ENCODE measurements at places on chromosomes 4 and X.

DNA sequence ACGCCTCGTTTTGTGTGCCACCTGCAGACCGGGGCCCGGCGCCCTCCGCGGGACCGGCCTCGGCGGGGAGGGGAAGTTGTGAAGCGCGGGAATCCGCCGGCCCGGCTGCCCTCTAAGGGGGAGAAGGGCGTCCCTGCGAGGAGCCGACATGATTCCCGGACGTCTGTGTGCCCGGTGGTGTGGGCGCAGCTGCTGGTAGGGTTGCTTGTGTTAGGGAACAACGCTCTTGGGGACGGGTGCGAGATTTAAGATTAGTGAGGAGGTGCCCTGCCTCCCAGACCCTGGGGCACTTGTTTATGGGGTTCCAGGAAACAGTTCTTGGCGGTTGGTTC is 627 bp downstream of the CDKN2AIP start:
- no peak for DNase-seq

DNA sequence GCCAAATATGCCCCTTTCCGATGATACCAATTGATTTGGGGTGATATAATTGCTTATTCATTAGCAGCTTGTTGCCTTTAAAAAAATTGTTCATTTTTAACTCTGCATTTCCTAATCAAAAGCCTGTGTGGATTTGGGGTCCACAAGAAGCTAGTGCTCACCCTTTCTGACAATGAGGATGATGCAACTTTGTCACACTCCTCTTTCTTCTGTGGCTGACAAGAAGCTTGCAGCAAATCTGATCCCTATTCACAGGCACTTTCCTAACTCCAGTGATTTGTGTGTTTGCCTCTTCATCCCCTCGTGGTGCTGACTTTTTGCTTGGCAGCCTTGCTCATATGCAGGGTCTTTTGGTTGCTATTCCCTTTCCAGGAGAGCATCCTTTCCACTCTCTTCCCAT is 182.7 kb upstream of the LDB2 start:
- no peak for DNase-seq

DNA sequence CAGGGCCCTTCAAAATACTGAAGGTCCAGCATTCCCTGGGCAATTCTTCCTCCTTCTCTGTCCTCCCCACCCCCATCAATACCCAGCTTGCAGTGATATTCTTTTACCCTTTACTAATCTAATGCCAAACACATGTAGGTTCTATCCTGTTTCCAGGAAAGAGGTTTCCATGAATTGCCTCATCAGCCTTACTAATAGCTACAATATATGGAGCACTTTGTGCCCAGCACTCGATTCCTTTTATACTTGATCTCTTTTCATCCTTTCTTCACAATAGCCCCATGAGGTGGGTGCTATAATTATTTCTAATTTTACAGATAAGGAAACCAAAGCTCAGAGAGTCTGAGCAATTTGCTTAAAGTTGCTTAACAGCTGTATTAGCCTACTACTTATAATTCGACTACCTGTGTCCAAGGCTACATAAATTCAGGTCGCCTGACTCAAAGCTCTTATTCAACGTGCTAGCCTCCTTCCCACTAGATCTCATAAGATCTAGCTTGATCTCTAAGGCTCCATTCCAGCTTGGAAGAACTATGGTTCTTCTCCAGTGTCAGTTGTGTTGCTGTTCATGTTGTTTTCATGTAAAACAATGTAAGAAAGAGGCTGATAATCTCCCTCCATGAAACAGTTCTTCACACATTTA is 229.6 kb upstream of the PGRMC2 start:
- no peak for DNase-seq

DNA sequence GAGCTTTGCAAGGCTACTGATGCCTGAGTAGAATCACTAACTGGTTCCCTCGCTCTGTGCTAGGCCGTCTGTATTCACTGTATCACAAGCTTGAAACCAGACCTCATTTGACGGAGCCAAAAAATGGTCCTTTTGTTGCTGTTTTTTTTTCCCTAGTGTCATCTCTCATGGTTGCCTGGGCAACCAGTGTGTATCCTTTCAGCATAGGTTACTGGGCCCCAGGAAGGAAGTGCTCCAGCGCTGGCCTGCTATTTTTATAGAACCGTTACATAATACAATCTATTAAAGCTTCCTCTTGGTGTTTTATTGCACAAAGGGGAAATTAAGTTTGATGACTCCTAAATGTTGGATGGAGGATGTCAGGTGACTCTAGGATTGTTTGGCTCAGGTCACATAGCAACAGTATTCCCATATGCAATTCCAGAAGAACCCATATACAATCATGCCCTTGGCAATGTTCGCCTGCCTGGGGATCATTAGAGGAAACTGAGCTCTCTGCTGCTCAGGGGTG is 220.4 kb downstream of the SPRY1 start:
- peak; percentile 45 for DNase-seq

DNA sequence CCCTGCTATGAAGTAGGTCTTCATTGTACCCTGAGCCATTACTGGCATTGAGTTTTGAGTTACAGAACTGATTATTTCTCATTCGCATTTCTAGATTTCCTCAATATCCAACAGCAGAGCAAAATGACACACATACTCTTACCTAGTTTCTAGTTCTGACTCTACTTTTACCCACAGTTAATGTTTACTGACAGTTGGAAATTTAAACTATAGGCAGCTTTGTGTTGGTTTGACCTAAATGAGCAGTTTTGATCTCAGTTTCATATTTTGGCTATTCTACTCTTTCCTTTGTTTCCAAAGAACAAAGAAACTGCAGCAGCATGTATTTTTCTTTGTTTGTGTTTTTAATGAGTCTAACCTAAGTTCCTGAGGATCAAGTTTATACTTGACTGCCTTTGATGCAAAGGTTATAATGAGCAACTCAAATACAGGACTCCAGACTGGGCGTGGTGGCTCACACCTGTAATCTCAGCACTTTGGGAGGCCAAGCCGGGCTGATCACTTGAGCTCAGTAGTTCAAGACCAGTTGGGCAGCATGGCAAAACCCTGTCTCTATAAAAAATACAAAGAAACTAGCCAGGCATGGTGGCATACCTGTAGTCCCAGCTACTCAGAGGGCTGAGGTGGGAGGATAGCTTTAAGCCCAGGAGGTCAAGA is 30.4 kb downstream of the TXK start:
- no peak for DNase-seq

DNA sequence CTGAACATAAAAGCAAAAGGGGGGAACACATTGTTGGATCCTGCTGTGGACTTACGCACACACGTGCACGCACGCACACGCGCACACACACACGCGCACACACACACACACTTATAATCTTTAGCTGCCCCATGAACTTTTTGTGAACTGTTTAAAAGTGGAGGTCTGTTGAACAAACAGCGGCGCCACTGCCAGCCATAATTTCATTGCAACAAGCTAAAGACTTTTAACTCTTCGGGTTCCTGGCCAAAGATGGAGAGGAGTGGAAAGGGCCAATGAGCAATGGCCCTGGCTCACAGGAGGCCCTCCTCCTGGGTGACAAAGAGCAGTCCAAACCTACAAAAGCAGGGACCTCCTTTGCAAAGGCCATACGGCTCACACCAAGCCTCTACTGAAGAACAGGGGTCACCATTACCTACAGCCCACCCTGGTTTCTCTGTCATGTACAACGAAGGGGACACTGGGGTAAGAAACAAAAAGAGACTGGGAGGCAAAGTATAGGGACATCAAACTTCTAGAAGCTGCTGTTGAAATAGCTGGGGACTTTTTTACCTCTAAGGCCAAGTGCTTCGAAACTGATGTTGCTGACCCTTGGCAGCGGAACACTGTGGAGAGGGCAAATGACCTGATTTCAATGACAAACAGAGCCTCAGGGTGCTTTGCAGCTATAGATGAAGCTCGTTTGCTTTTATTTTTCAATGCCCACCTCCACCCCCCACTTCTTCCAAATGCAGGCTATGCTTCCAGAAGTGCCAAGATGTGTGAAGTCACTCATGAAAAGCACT is 16.7 kb downstream of the BCOR start:
- no peak for DNase-seq

DNA sequence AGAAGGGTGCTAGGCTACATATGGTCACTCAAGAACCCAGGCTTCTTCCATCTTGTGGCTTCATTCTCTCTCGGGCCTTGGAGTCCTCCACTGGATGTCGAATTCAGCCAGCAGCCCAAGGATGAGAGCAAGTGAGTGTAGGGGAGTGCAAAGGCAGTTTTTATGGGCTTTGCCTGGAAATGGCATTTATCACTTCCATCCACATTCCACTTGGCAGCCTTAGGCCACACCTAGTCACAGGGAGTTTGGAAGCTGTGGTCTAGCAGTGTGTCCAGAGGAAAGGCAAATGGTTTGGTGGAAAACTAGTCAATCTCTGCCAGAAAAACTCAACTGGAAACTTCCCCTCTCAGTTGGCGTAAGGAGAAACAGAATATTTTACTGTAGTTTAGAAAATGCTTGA is 59.0 kb downstream of the NHS start:
- DNase-seq: no peak

GRCh38 chr4:48963042-48963679 is 22.9 kb upstream of the CWH43 start:
- peak; percentile 90 for DNase-seq

DNA sequence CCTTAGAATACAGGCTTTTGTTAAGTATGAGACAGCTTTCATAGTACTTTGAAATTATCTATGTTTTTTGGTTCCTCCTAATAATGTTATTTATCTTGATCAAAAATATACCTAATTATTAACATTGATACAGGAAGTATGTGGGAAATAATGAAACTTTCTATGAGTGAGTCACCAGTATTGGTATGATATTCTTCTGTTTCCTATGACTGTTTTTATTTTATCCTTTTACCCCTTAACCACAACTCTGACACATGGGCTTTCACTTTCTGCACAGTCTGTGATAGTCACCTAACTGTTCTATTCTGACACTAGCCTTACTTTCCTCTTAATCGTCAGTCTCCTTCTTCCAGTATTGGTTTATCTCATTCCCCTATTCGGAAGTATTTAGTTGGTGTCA is 4.7 kb downstream of the THAP9 start:
- DNase-seq: no peak

GRCh38 chrX:143788265-143788664 is 67.7 kb upstream of the SPANXN2 start:
- DNase-seq: peak; percentile 31

DNA sequence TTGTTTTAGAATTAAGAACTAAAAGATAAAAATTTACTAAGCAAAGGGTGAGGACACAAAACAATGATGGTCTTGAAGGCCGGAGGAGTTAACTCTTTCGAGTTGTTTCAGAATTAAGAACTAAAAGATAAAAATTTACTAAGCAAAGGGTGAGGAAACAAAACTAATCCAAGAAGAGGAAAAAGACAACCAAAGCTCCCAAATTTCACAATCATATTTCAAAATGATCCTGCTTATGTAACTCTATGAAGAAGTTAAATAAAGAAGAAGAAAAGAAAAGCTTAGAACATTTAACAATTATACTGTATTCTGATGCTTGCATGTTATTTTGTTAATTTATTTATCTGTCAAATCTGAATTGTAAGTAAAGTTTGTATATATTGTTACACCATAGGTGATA is 154.8 kb upstream of the SLIT2 start:
- no peak for DNase-seq

DNA sequence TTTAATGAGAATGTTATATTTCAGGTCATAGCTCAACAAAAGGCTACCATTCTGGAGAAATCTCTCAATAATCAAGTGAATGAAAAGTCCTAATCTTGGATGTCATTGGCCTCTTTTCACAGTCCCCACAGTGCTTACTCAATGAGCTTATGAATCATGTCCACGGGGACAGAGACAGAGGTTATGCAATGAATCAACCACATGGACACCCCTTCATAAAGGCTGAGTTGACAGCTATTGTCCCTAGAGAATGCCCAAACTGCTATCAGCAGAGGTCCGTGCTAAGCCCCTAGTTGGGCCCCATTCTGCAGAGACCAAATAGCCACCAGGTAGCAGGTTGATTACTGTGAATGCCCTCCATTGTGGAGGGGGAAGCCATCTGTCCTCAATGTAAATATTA is 158.1 kb downstream of the LHFPL1 start:
- no peak for DNase-seq

DNA sequence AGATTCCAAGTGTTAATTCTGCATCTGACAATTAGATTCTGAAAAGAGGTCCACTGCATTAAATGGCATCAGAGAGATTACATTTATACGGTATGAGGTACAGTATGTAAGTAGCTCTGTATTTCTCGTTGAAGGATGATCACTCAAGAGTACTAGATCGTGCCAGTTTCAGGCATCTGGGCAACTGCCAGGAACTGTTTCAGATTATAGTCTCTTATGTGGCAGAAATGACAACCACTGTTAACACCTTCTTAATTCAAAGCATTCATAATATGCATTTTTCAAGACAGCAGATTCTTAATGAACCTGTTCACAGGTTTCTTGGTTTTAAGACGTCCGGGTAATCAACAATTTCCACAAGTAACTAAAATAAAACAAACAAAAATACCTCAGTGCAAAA is 1.6 kb downstream of the ANKRD50 start:
- no peak for DNase-seq

DNA sequence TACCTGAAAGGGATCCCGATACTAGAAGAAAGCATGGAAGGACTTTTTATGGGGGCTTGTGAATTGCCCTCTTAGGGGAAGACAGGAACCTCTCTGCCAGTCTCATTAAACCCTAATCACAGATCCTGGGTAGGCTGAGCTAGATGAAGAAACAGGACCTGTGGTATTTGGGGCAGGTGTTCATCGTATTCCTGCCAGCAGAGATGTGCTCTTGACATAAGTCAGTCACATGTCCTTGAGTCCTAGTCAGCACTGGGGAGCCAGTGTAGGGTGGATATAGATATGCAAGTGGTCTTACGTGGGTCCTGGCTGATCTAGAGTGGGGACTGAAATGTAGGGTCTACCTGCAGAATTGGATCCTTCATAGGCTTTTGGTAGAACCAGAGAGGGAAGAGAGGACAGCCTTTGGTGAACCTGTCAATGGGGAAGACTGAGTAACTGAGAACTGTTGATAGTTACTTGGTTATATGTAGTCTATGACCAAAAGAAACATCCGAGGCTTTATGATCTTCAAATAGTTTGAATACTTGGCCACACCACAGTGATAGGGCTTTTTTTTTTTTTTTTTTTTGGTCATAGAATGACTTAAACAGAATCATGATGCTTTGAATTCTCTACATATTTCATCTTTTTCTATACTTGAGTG is 63.5 kb upstream of the WDR1 start:
- DNase-seq: no peak

- no peak for DNase-seq
Observed at GRCh38 chr4:2686379-2687265, 69.5 kb downstream of the TNIP2 start.

DNA sequence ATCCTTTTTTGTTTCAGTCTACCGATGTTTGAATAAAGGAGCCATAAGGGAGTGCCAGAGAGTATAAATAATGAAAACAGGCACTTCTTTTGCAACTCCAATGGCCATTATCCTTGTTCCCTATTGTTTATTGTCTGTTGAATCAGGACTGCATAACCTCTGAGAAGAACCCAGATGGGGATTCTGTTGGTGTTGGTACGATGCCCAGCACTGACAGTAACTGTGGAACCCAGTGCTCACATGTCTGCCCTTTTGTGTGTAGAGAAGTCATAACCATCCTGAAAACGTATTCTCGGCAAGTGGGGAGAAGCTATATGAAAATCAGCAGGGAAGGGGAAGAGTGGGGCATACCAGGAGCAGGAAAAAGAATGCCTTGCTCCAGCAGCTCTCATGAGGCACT is 195.1 kb upstream of the EDNRA start:
- no peak for DNase-seq

GRCh38 chrX:81174286-81174685 is 27.4 kb downstream of the HMGN5 start:
- DNase-seq: no peak

GRCh38 chr4:8224975-8225625 is 26.0 kb downstream of the SH3TC1 start:
- no peak for DNase-seq

Data from neural progenitor cell (in vitro differentiated cells).